ENCODE measurements at places on chromosomes 2 and 18.

DNA sequence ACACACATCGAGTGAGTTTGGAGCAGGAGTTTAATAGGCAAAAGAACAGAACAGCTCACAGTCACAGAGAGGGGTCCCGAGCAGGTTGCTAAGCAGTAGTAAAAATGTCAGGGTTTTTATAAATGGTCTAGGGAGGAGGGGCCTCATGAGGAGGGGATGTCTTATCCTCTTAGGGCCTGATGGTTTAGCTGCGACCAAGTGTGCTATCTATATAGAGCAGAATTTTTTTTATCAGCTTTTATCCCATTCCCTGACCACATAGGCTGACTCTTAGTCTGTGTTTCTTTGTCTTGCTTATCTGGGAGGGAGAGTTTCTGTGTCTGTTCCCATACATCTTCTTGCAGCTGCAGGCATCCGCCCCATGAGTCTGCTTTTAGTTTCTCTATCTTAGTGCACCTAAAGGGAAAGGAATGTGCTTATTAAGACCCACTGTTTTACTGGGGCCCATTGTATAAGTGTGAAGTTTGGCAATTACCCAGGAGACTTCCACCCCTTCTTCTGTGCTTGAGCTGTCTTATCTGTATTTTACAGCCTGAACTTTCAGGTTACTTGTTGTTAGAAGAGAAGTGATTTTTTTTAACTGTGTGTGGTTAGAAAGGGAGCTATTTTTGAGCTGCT lies 30.4 kb upstream of the GMCL1 start:
- no peak for DNase-seq

GRCh38 chr2:28522481-28522880 lies 26.6 kb downstream of the PLB1 start:
- no peak for DNase-seq

- DNase-seq, result no peak
Observed at GRCh38 chr2:75186821-75187220, 12.5 kb downstream of the TACR1 start.

- DNase-seq, result no peak
Observed at GRCh38 chr2:39024833-39025232, 96.0 kb downstream of the SOS1 start.

DNA sequence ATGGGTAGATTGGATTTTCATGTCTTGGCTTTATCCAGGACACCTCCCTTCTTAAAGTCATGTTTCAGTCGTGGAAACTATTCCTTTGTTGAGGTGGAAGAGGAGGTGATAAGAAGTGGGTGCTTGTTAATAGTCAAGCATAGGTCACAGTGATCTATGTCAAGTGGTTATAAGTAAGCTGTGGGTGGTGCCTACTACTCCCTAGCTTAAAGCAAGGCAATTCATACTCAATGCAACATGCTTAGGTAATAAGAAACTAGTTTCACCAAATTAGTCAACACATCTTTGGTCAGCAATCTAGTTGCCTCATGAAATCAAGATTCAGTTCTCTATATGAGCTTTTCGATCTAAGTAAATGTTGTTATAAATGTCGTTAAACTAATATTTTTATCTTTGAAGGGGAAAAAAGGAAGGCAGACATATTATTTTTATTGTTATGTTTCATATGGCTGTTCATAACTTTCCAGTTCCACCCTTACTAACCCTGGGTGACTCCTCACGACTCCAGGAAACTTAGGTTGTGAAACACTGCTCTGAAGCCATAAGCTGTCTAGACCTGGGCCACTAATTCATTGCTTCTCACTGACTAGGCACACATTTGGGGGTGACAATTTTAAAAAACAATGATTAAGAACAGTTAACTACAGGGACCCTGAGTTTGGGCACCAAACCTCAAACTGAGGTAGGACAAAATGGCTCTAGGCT lies 5.8 kb upstream of the ABCB11 start:
- no peak for DNase-seq

- no peak for DNase-seq
Observed at GRCh38 chr2:119488245-119489214, 35.8 kb downstream of the SCTR start.

GRCh38 chr2:215772003-215772402 lies 241.3 kb downstream of the MREG start:
- DNase-seq, result no peak

DNA sequence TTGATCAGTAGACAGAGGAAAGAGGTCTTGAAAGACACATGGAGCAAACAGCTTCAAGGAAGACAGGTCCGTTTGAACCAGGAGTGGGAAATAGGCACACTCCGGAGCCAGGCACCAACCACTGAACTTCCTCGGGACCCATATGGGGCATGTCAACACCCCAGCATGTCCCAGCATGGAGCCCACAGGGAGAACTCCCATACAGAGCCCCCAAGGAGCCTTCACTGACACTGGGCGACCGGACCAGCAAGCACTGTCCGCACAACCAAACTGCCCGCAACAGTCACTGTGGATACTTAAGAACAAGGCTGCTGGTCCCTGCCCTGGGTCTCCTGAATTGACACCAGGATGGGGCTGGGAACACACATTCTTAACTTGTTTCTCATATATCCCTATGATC lies 286.2 kb upstream of the SALL3 start:
- DNase-seq, result no peak

DNA sequence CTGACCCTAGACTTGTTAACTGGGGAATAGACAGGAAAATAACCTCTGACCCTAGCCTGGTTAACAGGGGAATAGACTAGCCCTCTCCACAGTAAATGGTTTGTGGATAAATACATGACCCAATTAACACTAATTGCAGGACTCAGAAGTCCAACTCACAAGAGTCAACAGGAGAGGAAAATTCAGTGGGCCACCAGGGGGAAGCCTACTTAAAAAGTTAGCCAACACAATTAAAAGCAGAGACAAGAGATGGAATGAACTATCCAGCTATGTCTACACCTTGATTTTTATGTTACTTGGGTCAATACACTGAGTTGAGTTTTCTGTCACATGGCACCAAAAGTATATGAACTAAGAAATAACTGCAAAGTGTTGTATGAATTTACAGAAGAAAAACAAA lies 158.8 kb upstream of the SLC39A10 start:
- DNase-seq, result peak; percentile 84

DNA sequence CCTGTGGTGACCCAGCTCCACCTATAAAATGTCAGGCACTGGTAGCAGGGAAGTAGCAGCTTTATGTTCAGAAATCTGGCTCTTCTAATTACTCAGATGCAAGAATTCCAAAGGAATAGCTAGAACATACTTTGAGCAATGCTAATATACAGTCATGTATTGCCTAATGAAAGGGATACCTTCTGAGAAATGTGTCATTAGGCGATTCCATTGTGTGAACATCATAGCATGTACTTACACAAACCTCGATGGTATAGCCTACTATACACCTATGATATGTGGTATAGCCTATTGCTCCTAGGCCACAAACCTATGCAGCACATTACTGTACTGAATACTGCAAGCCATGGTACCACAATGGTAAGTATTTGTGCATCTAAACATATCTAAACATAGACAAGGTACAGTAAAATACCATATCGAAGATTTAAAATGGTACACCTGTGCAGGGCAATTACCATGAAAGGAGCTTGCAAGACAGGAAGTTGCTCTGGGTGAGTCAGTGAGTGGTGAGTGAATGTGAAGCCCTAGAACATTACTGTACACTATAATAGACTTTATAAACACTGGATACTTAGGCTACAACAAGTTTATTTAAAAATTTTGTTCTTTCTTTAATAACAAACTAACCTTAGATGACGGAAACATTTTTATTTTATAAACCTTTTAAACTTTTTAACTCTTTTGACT lies 50.3 kb upstream of the ETAA1 start:
- DNase-seq, result no peak

DNA sequence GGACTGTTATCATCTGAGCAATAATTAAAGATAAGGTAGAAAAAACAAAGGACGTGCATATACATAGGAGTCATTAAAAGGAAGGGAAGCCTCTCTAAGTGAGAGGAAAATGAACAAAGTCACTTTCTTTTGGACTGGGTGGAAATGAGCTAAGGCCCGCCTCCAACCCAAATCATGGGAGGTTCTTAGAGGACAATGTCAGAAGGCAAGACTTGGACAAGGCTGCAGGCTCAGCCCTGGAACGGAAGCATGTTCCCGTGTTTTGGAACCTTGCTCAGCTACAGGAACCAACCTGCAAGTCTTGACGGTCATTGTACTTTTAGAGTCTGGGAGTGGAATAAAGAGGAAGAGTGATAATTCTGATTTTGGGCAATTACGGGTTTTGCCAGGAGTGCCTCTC lies 59.4 kb upstream of the EPB41L3 start:
- DNase-seq, result no peak

- DNase-seq, result no peak
Observed at GRCh38 chr18:73992242-73993022, 155.2 kb downstream of the FBXO15 start.

GRCh38 chr2:85434696-85435095 lies 16.2 kb downstream of the SH2D6 start:
- DNase-seq, result no peak

Data from activated effector memory CD4-positive, alpha-beta T cell treated with anti-CD3 and anti-CD28 coated beads, Interleukin-2, amount 50 U/mL, for 16 hours (primary cell).